ENCODE measurements at places on chromosomes 13 and 19. TPM values are rescaled to one million over a fixed set of nuclear protein-coding genes. Genes with fewer than 3 reads are reported as not detected.

- DNase-seq, result no peak
Observed at GRCh38 chr13:54949735-54950134, 1921.1 kb downstream of the OLFM4 start.

DNA sequence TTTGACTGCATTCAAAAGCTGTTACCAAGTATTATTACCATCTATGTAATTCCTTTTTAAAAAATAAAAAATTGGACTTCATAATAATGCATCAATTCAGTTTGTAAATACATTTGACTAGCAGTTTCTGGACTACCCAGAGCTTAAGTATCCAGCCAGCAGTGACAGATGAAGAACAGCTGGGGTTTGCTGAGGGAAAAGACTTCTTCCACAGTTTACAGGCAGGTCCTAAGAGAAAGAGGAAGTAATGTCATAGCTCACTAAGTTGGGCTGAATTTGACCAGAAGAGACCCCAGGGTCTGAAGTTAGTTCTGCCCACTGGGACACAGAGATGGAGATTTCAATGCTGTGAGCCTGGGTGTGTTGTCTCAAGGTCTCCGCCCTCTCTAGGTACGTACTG lies 96.4 kb downstream of the MBNL2 start:
- DNase-seq, result no peak

- no peak for DNase-seq
Observed at GRCh38 chr13:89891416-89891815, 1456.1 kb upstream of the MIR17HG start.

DNA sequence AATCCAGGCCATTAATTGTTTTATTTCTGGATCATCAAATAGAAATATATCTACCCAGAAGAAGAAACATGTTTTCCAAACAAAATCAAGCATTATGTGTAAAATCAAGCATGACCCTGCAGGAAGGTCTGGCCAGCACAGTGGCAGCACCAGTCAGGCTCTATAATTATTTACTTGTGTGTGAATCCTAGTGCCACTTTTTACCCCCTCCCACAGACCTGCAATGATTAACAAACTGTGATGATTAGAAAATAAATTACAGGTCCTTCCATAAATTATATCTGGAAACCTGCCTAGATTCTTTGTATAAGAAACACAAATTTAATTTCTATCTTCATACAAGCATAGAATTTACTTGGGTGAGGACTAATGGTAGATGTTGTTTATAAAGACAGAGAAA lies 186.1 kb downstream of the GPC6 start:
- no peak for DNase-seq

- peak; percentile 24 for DNase-seq
Observed at GRCh38 chr19:16022681-16023080, 53.6 kb upstream of the TPM4 start.

GRCh38 chr13:106455777-106456176 lies 79.7 kb downstream of the EFNB2 start:
- DNase-seq, result no peak

DNA sequence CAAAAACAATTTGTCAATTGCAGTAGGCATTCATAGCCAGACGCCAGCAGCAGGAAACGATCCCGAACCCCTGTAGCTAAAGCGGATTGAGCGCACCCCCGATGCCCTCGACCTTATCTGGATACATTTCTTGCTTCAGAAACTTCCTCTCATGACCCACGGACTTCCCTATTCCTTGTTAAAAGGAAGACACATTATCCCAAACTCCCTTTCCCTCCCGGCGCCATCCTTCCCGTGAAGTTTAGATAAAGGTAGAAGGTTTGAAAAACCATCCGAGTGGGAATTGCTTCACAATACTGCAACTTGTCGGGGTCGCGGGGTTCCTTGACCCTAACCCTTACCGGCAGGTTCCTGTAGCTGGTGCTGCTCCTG lies 977 bp downstream of the PCDH20 start:
- no peak for DNase-seq

DNA sequence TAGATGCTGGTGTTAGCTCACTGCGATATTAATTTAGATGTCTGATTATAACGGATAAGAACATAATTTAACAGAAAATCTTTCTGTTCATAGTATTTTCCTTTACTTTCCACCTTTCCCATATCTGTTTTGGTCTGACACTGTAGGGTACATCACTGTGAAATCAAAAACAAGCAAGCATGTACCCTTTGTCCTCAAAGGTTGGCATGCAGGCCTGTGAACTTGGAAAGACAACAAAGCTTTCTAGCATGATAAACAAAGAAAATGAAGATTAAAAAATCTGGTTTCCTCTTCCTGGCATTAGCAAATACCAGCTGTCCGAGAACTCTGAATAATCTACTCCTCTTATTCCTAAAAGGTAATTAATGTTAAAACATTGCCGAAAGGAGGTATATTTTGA lies 31.6 kb downstream of the THSD1 start:
- no peak for DNase-seq

DNA sequence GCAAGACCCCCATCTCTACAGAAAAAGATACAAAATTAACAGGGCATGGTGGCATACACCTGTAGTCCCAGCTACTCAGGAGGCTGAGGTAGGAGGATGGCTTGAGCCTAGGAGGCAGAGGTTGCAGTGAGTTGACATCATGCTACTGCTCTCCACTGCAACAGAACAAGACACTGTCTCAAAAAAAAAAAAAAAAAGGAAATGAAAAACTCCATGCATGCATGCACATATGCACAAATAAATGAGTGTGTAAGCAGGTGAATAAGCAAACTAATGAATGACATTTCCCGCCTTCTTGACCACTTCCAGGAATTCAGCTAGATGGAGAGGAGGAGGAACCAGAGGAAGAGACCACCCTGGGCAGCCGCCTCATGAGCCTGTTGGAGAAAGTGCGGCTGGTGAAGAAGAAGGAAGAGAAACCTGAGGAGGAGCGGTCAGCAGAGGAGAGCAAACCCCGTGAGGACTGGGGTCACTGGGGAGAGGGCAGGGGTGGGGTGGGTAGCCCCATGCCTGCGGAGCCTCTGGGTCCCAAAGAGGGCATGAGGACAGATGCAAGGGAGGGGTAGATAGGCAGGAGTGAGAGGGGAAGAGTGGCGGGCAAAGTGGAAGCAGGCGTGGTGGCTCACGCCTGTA lies 58.8 kb downstream of the RYR1 start:
- no peak for DNase-seq

DNA sequence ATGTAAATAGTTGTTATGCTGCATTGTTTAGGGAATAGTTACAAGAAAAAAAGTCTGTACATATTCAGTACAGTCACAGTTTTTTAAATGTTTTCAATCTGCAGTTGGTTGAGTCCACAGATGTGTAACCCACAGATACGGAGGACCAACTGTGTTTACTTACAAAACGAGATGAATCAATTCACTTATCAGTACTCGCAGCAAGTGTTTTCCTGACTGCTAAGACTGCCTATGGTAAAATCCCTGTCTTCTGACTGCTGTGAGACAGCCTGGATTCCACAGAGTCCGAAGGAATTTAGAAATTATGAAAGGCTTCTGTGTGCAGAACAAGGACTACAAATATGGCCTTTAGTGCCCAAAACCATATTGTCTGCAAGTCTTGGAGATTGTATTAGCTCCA lies 45.7 kb upstream of the C1QTNF9 start:
- no peak for DNase-seq

GRCh38 chr13:45119469-45119990 lies 780 bp upstream of the GTF2F2 start:
- peak; percentile 53 for DNase-seq

The PPAN gene
- total RNA-seq, result 112 TPM

The DPP9 gene
- 91.7 TPM for total RNA-seq

The PODNL1 gene
- 1.2 TPM for total RNA-seq

The DNAAF3 gene
- total RNA-seq, result not detected

The PBX4 gene
- 46.1 TPM for total RNA-seq

The COMP gene
- total RNA-seq, result not detected

Data from activated naive CD8-positive, alpha-beta T cell treated with anti-CD3 and anti-CD28 coated beads, Interleukin-2, amount 10 ng/mL, durations not matched to agents 7 days and 5 days (primary cell).